Natural killer cell treated with Interleukin-12 subunit alpha and Interleukin-12 subunit beta and Interleukin-15 and Interleukin-18, amount 100 ng/mL, for 72 hours (primary cell): ENCODE measurements at places on chromosomes 6 and 20. TPM values are rescaled to one million over a fixed set of nuclear protein-coding genes. Genes with fewer than 3 reads are reported as not detected.

DNA sequence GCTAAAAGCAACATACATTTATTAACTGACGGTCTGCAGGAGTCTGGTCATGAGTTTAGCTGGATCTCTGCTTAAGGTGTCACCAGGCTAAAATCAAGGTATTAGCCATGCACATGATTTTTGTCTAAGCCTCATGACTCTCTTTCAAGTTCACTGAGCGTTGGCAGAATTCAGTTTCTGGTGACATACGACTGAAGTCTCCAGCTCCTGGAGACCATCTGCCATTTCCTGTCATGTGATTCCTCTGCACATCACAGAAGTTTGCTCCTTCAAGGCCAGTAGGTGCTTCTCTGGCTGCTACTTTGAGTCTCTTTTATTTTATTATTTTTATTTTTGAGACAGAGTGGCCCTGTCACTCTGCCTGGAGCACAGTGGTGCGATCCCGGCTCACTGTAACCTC, 148.4 kb upstream of the EYA4 start:
- no peak overlapping the region for H3K4me3 ChIP-seq
- no peaks in the 10 kb centered on the region for H3K4me1 ChIP-seq
- no peaks in the 10 kb centered on the region for H3K36me3 ChIP-seq
- no peak for DNase-seq
- no peak overlapping the region for H3K27ac ChIP-seq

The ZBTB12 gene
- total RNA-seq = 2.9 TPM

- peaks cover 16% of the 10 kb centered on the region for H3K36me3 ChIP-seq
- peaks cover 17% of the 10 kb centered on the region for H3K27me3 ChIP-seq
- no peak for DNase-seq
- H3K4me3 ChIP-seq = no peak overlapping the region
These were observed 37.3 kb upstream of the UST start for GRCh38 chr6:148709577-148709976.

- no peaks in the 10 kb centered on the region for H3K36me3 ChIP-seq
- no peak overlapping the region for H3K4me3 ChIP-seq
- no peaks in the 10 kb centered on the region for H3K4me1 ChIP-seq
These were observed 103.4 kb upstream of the SASH1 start for GRCh38 chr6:148239215-148239614.

- no peak overlapping the region for H3K27ac ChIP-seq
- DNase-seq = no peak
- H3K36me3 ChIP-seq = no peaks in the 10 kb centered on the region
- peaks cover 23% of the 10 kb centered on the region for H3K27me3 ChIP-seq
These were observed 9.2 kb downstream of the BHLHE23 start for GRCh38 chr20:62997417-62998035.

The F13A1 gene
- not detected for total RNA-seq

The AVP gene
- total RNA-seq = not detected

- no peak for DNase-seq
- H3K27ac ChIP-seq = no peak overlapping the region
- no peaks in the 10 kb centered on the region for H3K4me1 ChIP-seq
- H3K4me3 ChIP-seq = no peak overlapping the region
- no peaks in the 10 kb centered on the region for H3K27me3 ChIP-seq
These were observed 214.5 kb upstream of the TENT5A start for GRCh38 chr6:81966968-81967367.

GRCh38 chr20:41631826-41632225, 13.6 kb upstream of the CHD6 start:
- no peaks in the 10 kb centered on the region for H3K36me3 ChIP-seq
- no peak for DNase-seq
- H3K27ac ChIP-seq = no peak overlapping the region
- peaks cover 2% of the 10 kb centered on the region for H3K27me3 ChIP-seq

GRCh38 chr6:4125500-4125899, 9.9 kb downstream of the ECI2 start:
- H3K4me1 ChIP-seq = no peaks in the 10 kb centered on the region
- H3K36me3 ChIP-seq = peaks cover 31% of the 10 kb centered on the region
- no peak overlapping the region for H3K27ac ChIP-seq
- H3K27me3 ChIP-seq = no peaks in the 10 kb centered on the region
- DNase-seq = no peak
- H3K4me3 ChIP-seq = no peak overlapping the region

The SYCP2 gene
- 4.4 TPM for total RNA-seq

The CTAGE9 gene
- not detected for total RNA-seq

- no peak overlapping the region for H3K4me3 ChIP-seq
- H3K36me3 ChIP-seq = no peaks in the 10 kb centered on the region
- peaks cover 8% of the 10 kb centered on the region for H3K27me3 ChIP-seq
- no peak for DNase-seq
These were observed 89.0 kb upstream of the CDH4 start for GRCh38 chr20:61163031-61163430.

GRCh38 chr6:3746119-3746691, 5.3 kb downstream of the PXDC1 start:
- H3K4me3 ChIP-seq = no peak overlapping the region
- no peaks in the 10 kb centered on the region for H3K36me3 ChIP-seq
- peaks cover 11% of the 10 kb centered on the region for H3K4me1 ChIP-seq
- peaks cover 21% of the 10 kb centered on the region for H3K27me3 ChIP-seq

GRCh38 chr6:139174961-139175360, 40.1 kb downstream of the HECA start:
- H3K27me3 ChIP-seq = no peaks in the 10 kb centered on the region
- H3K36me3 ChIP-seq = peaks cover 24% of the 10 kb centered on the region
- DNase-seq = no peak
- H3K4me1 ChIP-seq = peaks cover 66% of the 10 kb centered on the region
- H3K4me3 ChIP-seq = no peak overlapping the region

GRCh38 chr6:169190144-169190584, 63.5 kb downstream of the THBS2 start:
- H3K27ac ChIP-seq = no peak overlapping the region
- peaks cover 21% of the 10 kb centered on the region for H3K27me3 ChIP-seq
- no peak overlapping the region for H3K4me3 ChIP-seq

GRCh38 chr6:141452354-141452686, 680.4 kb upstream of the GJE1 start:
- no peaks in the 10 kb centered on the region for H3K36me3 ChIP-seq
- no peak overlapping the region for H3K4me3 ChIP-seq
- H3K4me1 ChIP-seq = no peaks in the 10 kb centered on the region
- no peak for DNase-seq

DNA sequence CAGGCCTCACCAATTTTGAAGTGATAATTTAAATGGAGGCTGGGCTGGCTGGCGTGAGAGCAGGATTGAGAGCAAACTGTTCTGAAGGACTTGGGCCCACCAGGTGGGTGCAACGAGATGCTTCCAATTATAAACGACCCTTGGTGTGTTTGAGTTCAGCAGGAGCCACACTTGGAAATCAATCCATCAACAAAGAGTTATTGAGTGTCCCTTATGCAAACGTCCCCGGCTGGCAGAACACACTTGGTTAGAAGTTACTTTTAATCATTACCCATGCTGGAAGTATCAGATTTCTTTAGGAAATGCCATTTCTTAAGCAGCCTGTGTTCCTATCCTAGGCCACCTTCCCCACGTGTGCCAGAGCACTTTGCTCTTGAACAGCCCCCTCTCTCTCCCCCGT, 37.8 kb upstream of the ZNF831 start:
- H3K4me3 ChIP-seq = no peak overlapping the region
- no peak for DNase-seq
- no peaks in the 10 kb centered on the region for H3K36me3 ChIP-seq
- H3K27ac ChIP-seq = no peak overlapping the region
- H3K4me1 ChIP-seq = peaks cover 31% of the 10 kb centered on the region
- H3K27me3 ChIP-seq = no peaks in the 10 kb centered on the region

The KIF6 gene
- total RNA-seq = not detected

The SNAP91 gene
- not detected for total RNA-seq

DNA sequence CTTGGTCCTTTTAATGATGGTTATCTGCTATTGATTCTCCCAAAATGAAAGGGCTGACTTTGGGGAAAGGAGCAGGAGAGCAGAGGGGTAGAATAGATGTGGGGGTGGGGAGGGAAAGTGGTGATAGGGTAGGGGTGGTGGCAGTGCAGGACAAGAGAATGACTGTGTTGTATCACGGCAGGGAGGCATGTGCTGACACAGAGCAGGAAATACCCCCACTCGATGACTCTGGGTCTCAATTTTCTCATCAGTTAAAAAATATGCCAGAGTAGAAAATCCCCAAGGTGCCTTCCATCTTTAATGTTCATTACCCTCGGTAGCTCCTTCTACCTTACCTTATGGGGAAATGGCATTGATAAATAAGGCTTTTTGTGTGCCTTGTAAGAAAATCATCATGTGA, 79.0 kb upstream of the ATXN1 start:
- no peak for DNase-seq
- no peaks in the 10 kb centered on the region for H3K36me3 ChIP-seq

DNA sequence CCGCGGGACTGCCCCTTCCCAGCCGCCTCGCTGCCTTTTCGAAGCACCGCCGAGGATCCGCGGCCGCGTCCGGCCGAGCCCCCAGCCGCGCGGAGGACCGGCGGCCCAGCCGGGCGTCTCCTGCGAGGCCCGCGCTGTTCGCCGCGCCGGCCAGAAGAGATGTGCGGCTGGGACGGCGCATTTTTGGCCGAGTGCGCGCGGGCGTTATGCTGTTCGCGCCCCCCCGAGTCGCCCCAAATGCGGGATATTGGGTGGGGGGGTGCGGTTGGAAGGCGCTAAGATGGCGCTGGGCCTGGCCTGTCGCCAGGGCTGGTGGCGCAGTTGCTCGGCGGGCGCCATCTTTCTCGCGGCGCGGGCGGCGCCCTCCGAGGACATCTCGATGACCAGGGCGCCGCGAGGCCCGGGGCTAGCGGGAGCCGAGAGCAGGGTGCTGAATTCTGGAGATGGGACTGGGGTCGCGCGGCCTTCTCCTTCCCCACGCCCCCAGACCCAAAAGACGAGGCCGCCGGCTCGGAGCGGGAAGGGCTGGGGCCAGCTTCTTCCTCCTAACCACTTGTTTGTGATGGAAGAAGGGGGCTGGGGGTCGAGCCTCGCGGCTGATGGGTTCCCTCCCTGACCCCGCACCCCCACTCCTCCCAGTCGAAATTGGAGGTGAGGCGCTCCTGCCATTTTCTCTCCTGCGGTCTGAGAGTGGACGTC, 1.5 kb downstream of the BICRAL start:
- H3K36me3 ChIP-seq = peaks cover 5% of the 10 kb centered on the region
- peak; percentile 65 for DNase-seq
- peaks cover 26% of the 10 kb centered on the region for H3K4me1 ChIP-seq
- no peaks in the 10 kb centered on the region for H3K27me3 ChIP-seq
- H3K27ac ChIP-seq = no peak overlapping the region
- peak overlapping the region; percentile 96 for H3K4me3 ChIP-seq

DNA sequence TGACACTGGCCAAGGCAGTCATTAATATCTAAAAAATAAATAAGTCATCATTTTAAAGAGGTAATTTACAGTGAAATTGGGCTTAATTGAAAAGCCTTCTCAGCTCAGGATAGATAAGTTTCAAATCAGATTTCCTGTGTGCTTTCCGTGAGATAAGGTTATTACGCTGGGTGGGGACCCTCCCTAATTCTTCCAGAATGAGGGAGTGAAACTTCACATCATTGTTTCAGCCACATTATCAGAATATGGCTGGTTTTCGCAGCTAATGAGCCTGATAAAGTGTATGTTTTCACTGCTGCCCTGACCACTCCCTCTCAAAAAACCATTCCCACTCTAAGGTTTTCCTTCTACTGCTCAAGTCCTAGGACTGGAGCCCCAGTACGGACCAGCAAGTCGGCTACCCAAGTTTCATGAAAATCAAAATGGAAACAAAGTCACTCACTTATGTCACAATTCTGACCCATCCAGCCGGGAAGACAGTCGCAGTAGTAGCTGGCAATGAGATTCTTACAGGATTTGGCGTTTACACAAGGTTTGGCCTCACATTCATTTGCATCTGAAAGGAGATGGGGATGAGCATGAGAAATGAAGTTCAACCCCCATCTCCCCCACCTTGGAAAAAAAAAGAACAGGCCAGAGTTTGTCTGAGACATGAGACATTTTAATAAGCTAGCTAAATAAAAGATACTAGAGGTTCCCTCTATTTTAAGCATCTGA, 24.6 kb downstream of the JAG1 start:
- H3K27ac ChIP-seq = no peak overlapping the region
- H3K36me3 ChIP-seq = no peaks in the 10 kb centered on the region
- H3K27me3 ChIP-seq = no peaks in the 10 kb centered on the region
- no peaks in the 10 kb centered on the region for H3K4me1 ChIP-seq
- no peak overlapping the region for H3K4me3 ChIP-seq
- no peak for DNase-seq

DNA sequence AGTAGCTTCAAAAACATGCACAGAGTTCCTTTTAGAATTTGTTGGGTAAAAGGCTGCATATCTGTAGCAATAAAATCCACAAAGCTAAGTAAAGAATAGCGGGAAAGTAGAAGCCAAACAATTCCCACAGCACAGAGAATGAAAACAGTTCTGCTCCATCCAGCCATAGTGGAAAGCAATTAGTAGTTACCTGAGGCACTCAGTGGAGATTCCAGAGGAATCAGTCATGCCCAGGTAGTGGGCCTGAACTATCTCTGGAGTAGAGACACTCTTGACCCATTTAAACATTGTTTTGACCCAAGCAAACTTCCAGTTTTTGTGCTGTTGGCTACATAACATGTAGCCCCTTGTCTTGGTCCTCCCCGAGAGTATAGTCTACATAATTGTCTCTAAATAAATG, 559.5 kb upstream of the PTCHD4 start:
- DNase-seq = no peak
- H3K4me3 ChIP-seq = no peak overlapping the region
- H3K36me3 ChIP-seq = no peaks in the 10 kb centered on the region

The TINAG gene
- not detected for total RNA-seq
